Esophagus muscularis mucosa (tissue), 4 donors: ENCODE measurements at places on chromosomes 5 and 9. TPM values are rescaled to one million over a fixed set of nuclear protein-coding genes. Genes with fewer than 3 reads are reported as not detected.

Gene RELL2
- total RNA-seq: 1.7 TPM

Gene TXNDC8
- not detected for total RNA-seq

Gene CCL28
- total RNA-seq: 3.3 TPM

Gene TSSK1B
- total RNA-seq: not detected

Gene PTGER4
- total RNA-seq: 44.6 TPM

Gene CBY3
- total RNA-seq: not detected

Gene ENTPD2
- 1.2 TPM for total RNA-seq

Gene PCDHGA7
- 5.3 TPM for total RNA-seq

Gene LHX3
- total RNA-seq: not detected
